H4 (cell line): ENCODE measurements at places on chromosomes 3 and 15. TPM values are rescaled to one million over a fixed set of nuclear protein-coding genes. Genes with fewer than 3 reads are reported as not detected.

The ECE2 gene
- not detected in 2 replicates for total RNA-seq

- DNase-seq: no peak
Measured at GRCh38 chr3:53068176-53068575, 22.3 kb upstream of the SFMBT1 start.

DNA sequence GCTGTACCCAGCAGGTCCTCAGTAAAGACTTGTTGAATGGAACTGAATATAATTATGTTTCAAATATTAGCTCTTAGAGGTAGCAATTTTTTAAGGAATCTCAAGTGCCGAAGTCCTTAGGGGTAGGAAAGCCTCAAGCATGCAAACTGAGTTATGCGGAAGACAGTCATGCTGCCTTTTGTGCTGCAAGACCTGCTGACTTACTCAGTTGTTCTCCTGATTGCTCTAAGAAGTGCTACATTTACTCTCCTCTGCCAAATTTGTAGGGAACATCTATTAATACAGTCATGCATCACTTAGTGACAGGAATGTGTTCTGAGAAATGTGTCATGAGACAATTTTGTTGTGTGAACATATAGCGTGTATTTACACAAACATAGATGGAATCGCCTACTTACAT, 325.6 kb upstream of the AZI2 start:
- DNase-seq: no peak

- peak; percentile 78 for DNase-seq
Measured at GRCh38 chr3:54999159-54999558, 71.3 kb upstream of the LRTM1 start.

The CD47 gene
- 123 and 130 TPM in 2 replicates for total RNA-seq

DNA sequence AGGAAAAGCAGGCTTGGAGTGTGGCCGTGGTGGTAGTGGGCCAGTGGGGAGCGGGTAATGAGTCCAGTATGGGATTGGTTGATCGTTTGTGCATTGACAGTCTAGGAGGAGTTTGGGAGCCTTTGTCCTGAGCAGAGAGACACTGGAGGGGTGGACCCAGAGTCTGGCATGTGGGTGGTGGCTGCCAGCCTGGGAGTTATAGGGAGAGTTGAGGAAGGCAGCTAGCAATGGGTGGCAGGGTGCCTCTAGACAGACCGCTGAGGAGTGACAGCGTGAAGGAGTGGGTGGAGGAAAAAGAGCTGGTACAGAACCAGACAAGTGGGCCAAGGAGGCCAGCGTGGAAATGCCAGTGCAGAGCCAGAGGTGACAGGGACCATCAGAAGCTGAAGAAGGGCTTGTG, 1.9 kb upstream of the CCK start:
- no peak for DNase-seq

GRCh38 chr15:83846847-83847246, 192.9 kb downstream of the ADAMTSL3 start:
- DNase-seq: peak; percentile 49

DNA sequence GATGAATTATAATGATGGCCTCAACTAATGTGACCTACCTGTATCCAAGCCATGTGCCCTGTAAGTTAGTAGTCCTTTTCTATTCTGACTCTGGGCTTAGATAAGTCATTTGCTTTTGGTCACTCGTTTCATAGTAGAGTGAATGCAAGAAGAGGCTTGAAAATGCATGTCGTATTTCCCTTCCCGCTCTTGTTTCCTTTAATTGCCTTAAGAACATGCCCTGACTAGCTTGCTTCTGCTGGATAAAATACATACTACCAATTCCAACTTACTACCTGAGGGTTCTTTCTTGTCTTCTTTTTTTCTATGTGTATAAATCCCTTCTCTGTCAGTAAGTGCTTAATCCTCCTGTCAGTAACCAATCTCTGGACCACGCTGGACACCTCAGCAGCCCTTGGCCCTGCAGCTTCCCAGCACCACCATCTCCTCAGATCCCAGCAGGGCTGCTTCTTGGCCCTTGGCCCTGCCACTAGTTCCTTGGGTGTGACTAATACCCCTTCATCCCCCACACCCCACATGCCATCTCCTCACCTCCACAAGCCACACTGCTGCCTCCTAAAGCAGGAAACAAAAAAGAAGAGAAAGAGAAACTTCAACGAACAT, 771.7 kb downstream of the IGSF11 start:
- no peak for DNase-seq
